ENCODE measurements at places on chromosomes 5 and 9. TPM values are rescaled to one million over a fixed set of nuclear protein-coding genes. Genes with fewer than 3 reads are reported as not detected.

GRCh38 chr5:11852717-11853087 lies 51.5 kb downstream of the CTNND2 start:
- H3K4me1 ChIP-seq, result no peaks in the 10 kb centered on the region
- H3K36me3 ChIP-seq, result no peaks in the 10 kb centered on the region
- H3K4me3 ChIP-seq, result no peak overlapping the region
- no peak for DNase-seq
- no peak overlapping the region for H3K27ac ChIP-seq

- no peak overlapping the region for H3K27ac ChIP-seq
- H3K4me1 ChIP-seq, result no peaks in the 10 kb centered on the region
- no peaks in the 10 kb centered on the region for H3K27me3 ChIP-seq
- H3K4me3 ChIP-seq, result no peak overlapping the region
Observed at GRCh38 chr5:22391956-22392355, 461.2 kb downstream of the CDH12 start.

GRCh38 chr9:110745676-110746075 lies 77.1 kb downstream of the MUSK start:
- no peak overlapping the region for H3K4me3 ChIP-seq
- no peaks in the 10 kb centered on the region for H3K27me3 ChIP-seq
- H3K4me1 ChIP-seq, result peaks cover 3% of the 10 kb centered on the region
- no peak for DNase-seq

- no peak overlapping the region for H3K27ac ChIP-seq
- peaks cover 5% of the 10 kb centered on the region for H3K4me1 ChIP-seq
- H3K27me3 ChIP-seq, result no peaks in the 10 kb centered on the region
- DNase-seq, result no peak
- no peaks in the 10 kb centered on the region for H3K36me3 ChIP-seq
- no peak overlapping the region for H3K4me3 ChIP-seq
Observed at GRCh38 chr9:117779760-117780159, 75.6 kb downstream of the TLR4 start.

GRCh38 chr5:169544264-169544950 lies 39.2 kb upstream of the SPDL1 start:
- H3K27ac ChIP-seq, result no peak overlapping the region
- H3K4me3 ChIP-seq, result no peak overlapping the region
- no peak for DNase-seq
- H3K36me3 ChIP-seq, result no peaks in the 10 kb centered on the region

DNA sequence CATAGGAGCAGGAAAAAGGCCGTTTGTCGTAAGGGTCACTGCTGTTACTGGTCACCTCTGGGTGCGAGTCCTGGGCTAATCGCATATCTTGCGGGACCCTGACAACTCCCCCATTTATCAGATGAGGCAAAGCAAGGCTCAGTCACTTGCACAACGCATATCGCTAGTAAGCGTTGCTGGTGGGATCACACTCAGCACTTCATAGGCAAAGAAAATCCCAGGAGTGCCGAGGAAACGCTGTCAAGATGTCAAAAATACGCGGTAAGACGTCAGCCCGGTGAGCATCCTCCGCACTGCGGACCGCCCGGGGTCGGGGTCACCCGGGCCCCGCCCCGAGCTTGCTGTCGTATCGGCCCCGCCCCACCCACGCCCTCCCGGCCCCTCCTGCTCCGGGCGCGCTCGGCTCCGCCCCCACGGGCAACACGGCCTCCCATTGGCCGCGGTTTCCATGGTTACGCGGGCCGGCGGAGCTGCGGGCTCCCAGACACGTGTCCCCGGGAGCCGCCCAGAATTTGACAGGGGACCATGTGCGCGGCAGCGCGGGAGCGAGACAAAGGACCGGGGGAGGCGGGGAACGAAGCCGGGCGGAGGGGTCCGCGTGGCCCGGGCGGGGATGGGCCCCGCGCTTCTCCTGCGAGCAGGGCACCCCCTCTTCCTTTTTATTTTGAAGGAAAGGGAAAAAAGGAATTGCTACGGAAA lies 80.2 kb upstream of the IER5L start:
- H3K27ac ChIP-seq, result no peak overlapping the region
- peaks cover 15% of the 10 kb centered on the region for H3K4me1 ChIP-seq
- peak; percentile 94 for DNase-seq
- peak overlapping the region; percentile 35 for H3K4me3 ChIP-seq
- peaks cover 10% of the 10 kb centered on the region for H3K27me3 ChIP-seq

GRCh38 chr5:151080613-151081430 lies at the start of gene TNIP1:
TNIP1 (minus strand) TSS chr5:151081034; CDS start chr5:151065095, 15,939 bp downstream.
- peak within 1 kb of the TSS; percentile 97 for H3K27ac ChIP-seq
- DNase-seq, result peak; percentile 97
- no peaks in the 10 kb centered on the region for H3K27me3 ChIP-seq
- peaks cover 78% of the 10 kb centered on the region for H3K4me1 ChIP-seq
- peaks cover 4% of the 10 kb centered on the region for H3K36me3 ChIP-seq

- H3K27ac ChIP-seq, result peak overlapping the region; percentile 79
- DNase-seq, result no peak
- peaks cover 43% of the 10 kb centered on the region for H3K4me1 ChIP-seq
- no peak overlapping the region for H3K4me3 ChIP-seq
- H3K36me3 ChIP-seq, result no peaks in the 10 kb centered on the region
Observed at GRCh38 chr5:40406741-40407211, 272.9 kb upstream of the PTGER4 start.

DNA sequence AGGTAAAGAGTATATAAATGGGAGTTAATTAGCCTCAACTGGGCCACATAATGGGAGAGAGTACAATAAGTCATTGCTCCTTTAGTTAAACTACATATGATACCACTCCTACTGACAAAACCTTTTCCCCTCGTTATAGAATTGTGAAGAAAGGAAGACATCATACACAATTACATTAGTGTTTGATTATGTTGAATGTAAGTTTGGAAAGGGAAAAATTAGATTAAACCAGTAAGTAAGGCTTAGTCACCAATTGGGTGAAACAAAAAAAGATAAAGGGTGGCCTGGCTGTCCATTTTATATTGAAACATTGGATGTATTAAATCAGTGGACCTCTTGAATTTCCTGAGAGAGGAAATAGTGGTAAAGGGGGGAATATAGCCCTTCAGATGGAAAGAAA lies 464.3 kb upstream of the PAPPA start:
- no peaks in the 10 kb centered on the region for H3K36me3 ChIP-seq
- H3K27me3 ChIP-seq, result no peaks in the 10 kb centered on the region
- no peaks in the 10 kb centered on the region for H3K4me1 ChIP-seq
- H3K27ac ChIP-seq, result no peak overlapping the region
- H3K4me3 ChIP-seq, result no peak overlapping the region
- DNase-seq, result no peak

GRCh38 chr9:86783884-86784283 lies 163.4 kb downstream of the GAS1 start:
- peaks cover 3% of the 10 kb centered on the region for H3K4me1 ChIP-seq
- no peak for DNase-seq
- no peaks in the 10 kb centered on the region for H3K27me3 ChIP-seq
- no peak overlapping the region for H3K27ac ChIP-seq

DNA sequence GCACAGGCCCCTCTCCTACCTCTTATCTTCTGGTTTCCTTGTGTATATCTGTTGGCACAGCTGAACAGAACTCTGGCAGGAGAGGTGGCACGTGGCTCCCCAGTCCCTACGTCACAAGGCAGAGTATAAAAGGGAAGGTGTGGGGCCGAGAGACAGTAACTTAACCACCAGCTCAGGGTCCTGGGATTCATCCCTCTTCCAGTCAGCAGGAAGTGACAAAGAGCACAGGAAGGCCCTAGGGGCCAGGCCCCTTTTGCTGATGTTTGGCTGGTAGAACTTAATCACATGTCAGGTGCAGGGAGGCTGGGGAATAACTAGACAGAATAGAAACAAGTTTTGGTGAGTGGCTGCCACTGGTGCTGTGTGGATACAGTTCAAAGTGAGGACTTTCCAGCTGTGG lies 4.5 kb upstream of the ICE1 start:
- H3K27me3 ChIP-seq, result no peaks in the 10 kb centered on the region
- H3K4me3 ChIP-seq, result no peak overlapping the region
- peaks cover 16% of the 10 kb centered on the region for H3K4me1 ChIP-seq

- H3K36me3 ChIP-seq, result no peaks in the 10 kb centered on the region
- H3K4me3 ChIP-seq, result no peak overlapping the region
Observed at GRCh38 chr9:78044189-78044588, 12.6 kb upstream of the GNAQ start.

Gene CNOT8
- 101 TPM for total RNA-seq

Gene RASEF
- total RNA-seq, result 10.9 TPM

Gene SPATA31A3
- not detected for total RNA-seq

Gene IL33
- 64.8 TPM for total RNA-seq

Gene CDKN2A
- total RNA-seq, result 5.1 TPM

Gene SARDH
- total RNA-seq, result 6.8 TPM

Gene C9orf153
- total RNA-seq, result 0.23 TPM
